ENCODE measurements at places on chromosomes 4 and X.

GRCh38 chr4:133148690-133149363 is at the start of gene PCDH10:
PCDH10 (plus strand) TSS chr4:133149294; CDS start chr4:133150141, 847 bp downstream.
- no peak for DNase-seq

DNA sequence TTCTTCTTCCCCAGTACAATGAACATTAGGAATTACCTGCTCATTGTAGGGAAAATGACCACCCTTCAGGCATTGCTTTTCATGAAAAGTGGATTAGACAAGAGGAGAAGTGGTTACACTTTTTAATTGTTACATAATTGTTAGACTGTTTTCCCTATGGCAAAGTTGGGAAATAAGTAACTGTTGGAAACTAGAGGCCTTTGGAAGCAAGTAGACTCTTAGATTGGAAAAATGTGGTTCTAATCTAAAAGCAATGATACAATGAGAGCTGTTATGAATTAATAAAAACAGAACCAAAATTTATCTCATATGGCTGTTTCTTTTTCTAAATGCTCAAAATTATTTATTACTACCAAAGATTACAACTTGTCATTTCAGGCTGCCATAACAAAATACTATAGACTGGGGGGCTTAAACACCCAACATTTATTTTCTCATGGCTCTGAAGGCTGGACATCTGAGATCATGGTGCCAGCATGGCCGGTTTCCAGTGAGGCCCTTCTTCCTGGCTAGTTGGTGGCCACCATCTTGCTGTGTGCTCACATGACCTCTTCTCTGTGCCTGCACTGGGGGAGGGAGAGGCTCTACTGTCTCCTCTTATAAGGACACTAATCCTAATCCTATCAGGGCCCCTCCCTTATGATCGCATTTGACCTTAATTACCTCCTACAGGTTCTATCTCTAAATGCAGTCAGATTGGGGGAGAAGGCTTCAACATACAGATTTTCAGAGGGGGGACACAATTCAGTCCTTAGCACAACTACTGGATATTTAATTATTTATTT is 12.5 kb downstream of the CC2D2A start:
- DNase-seq: no peak

DNA sequence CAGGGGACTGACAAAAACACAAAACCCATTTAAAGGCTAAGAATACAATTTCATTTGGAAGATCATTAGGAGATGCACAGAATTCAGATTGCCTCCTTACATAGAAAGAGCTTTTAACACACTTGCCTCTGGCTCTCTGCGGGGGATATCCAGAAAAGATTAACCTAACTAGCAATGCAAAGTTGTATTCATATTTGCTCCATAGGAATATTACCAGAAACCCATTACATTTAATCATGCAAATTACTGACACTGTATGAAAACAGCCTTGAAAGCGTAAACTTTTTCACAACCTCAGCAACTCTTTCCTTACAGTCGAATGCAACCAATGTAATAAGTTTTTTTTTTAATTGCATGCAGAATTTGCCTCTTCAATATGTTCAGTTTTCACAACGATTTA is 1087.3 kb upstream of the PRKX start:
- DNase-seq: no peak

DNA sequence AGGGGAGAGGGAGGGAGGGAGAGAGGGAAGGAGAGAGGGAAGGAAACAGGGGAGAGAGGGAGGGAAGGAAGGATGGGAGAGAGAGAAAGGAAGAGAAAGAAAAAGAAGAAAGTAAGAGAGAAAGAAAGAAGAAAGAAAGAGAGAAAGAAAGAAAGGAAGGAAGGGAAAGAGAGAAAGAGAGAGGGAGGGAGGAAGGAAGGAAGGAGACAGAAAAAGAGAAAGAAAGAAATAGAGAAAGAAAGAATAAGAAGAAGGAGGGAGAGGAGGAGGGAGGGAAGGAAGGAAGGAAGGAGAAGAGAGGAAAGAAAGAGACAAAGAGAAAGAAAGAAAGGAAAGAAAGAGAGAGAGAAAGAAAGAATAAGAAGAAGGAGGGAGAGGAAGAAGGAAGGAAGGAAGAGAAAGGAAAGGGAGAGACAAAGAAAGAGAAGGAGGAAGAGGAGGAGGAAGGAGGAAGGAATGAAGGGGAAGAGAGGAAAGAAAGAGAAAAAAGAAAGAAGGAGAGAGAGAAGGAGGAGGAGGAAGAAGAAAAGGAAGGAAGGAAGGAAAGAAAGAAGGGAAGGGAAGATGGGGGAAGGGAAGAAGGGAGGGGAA is 189.6 kb downstream of the PARM1 start:
- no peak for DNase-seq

Data from GM18507 (cell line).